ENCODE measurements at places on chromosomes 1 and 21. TPM values are rescaled to one million over a fixed set of nuclear protein-coding genes. Genes with fewer than 3 reads are reported as not detected.

Gene PLA2G2D
- not detected for total RNA-seq

Gene TEX38
- total RNA-seq, result not detected

Gene OPRD1
- total RNA-seq, result 1.2 TPM

Gene APCS
- not detected for total RNA-seq

Gene CASZ1
- total RNA-seq, result 18.3 TPM

Gene HMGCL
- total RNA-seq, result 19.4 TPM

Gene MYOG
- total RNA-seq, result not detected

Gene SPRR3
- total RNA-seq, result not detected

Gene S100A9
- not detected for total RNA-seq

Gene CGN
- 2.0 TPM for total RNA-seq

Gene ILF2
- total RNA-seq, result 221 TPM

Gene SLAMF1
- total RNA-seq, result not detected

Gene PLEKHG5
- 53.0 TPM for total RNA-seq

Gene BRDT
- total RNA-seq, result not detected

Gene HOOK1
- total RNA-seq, result 2.1 TPM

Gene BTG2
- 88.6 TPM for total RNA-seq

Gene NTRK1
- total RNA-seq, result 296 TPM

Gene ANKRD34A
- total RNA-seq, result 0.59 TPM

Gene ZFP69
- 5.0 TPM for total RNA-seq

Gene NEK2
- total RNA-seq, result 3.4 TPM

Gene RNU1-3
- total RNA-seq, result 3,598 TPM

Data from glutamatergic neuron (in vitro differentiated cells).